ENCODE measurements at places on chromosomes 12 and 14. TPM values are rescaled to one million over a fixed set of nuclear protein-coding genes. Genes with fewer than 3 reads are reported as not detected.

GRCh38 chr12:99043319-99043914, 398.3 kb downstream of the APAF1 start:
- DNase-seq: peak; percentile 67

GRCh38 chr14:22541721-22542120, 47.3 kb downstream of the DAD1 start:
- no peak for DNase-seq

GRCh38 chr14:71320734-71321573, 413.7 kb downstream of the PCNX1 start:
- peak; percentile 65 for DNase-seq

GRCh38 chr12:107783406-107784376, 9.2 kb downstream of the ASCL4 start:
- DNase-seq: no peak

DNA sequence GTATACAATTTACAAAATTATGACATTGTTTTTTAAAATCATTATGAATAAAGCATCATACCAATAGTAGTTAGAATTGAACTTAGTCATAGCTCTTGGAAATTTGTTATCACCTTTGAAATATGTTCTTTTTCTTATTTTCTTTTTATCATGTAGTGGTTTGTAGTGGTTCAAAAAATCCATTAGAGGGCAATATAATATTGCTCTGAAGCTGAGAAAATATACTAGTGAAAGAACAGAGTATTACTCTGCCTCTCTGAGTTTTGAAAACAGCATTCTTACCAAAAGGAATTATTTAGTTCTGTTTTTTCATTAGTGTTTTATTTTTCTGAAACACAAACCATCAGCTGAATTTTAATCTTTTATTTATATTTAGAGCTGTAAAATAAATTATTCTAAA, 76.2 kb downstream of the PDZRN4 start:
- DNase-seq: no peak

GRCh38 chr12:132307976-132308852, 21.2 kb downstream of the GALNT9 start:
- DNase-seq: peak; percentile 13

DNA sequence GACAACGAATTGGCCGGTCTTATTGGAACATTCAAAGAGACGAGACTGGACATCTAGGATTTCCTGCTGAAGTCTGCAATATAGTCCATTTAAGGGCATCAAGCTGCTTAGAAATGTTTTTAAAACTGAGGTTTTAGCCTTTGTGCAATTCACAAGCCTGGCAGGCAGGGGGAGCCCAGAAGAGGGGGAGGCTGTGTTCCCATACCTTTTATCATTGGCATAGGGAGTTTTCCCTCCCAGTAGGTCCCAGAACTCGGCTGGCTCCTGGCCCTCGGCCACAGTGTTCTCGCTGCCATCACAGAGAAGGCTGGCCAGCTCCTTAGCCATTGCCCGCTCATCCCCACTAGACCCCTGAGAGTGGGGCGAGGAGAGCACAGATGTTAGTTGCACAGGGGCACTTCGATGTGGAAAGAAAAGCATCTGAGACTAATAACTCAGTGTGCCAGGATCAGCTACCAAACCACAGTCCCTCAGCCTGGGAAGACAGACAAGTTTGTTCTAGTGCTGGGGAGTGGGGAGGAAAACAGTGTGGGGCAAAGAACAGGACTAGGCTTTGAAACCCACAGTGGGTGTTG, 15.1 kb downstream of the AVIL start:
- DNase-seq: peak; percentile 45

DNA sequence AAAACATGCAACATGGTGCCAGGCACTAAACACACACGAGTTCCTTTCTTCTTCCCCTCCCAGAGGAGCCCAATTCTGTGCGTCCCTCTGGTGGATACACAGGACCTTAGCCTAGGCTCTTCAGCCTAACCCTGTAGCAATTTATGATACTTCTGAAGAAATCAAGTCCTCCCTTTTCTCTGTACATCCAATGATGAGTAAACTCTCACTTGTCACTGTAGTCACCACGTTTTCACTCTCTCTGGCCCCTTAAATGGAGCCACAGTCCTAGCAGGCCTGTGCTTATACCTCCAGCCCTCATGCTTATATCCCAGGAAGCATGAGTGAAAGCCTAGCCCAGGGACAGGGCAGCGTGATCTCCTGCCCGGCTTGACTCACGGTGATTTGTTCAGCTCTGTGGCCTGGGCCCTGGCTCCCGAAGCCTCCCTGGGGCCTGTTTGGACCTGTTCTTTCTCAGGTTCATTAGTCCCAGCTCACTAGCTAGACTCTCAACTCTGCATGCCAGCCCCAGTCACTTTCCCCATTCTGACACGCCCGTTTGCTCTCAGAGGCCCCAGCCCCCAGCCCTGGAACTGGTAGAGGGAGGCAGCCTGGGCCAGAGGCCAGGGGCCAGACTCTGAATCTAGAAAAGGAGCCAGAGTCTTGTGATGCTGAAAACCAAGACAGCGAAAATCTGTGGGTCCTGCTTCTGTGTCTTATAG, 24.1 kb upstream of the PLEKHG3 start:
- DNase-seq: peak; percentile 29

DNA sequence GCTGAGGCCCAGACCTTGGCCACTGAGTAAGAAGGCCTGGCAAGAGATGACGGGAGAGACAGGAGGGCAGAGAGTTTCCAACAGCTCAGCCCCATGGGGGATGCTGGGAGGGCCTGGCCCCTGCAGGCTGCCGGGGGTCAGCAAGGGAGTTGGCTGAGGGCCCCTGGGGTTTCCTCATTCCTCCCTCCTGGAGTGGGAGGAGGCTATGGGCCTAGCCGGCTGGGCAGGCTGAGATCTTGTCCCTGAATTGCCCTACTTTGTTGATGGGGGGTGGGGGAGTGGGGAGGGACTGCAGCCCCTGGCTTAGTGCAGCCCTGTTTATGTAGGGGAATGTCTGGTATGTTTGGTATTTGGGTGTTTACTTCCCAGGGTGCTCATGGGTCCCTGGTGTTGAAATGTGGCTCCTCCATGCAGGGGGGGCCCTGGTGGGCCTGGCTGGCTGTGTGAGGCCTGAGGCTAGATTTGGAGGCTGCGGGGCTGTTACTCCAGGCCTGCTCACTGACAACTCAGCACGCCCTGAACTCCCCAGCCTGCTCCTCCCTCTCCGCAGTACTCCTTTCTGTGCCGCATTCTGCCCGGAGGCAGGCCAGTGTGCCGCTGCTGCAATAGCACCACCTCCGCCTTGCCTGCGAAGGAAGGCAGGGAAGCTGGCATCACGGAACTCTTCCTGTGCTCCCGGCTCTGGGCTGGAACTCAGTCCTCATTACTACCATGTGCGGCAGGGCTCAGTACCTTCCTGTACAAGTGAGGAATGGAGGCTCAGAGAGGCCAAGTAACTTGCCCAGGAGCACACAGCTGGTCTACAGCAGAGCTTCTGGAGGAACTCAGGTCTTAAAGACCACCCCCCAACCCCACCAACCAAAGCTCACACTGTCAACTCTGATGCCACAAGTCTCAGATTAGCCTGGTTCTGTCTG, 25.3 kb downstream of the JDP2 start:
- DNase-seq: peak; percentile 72

DNA sequence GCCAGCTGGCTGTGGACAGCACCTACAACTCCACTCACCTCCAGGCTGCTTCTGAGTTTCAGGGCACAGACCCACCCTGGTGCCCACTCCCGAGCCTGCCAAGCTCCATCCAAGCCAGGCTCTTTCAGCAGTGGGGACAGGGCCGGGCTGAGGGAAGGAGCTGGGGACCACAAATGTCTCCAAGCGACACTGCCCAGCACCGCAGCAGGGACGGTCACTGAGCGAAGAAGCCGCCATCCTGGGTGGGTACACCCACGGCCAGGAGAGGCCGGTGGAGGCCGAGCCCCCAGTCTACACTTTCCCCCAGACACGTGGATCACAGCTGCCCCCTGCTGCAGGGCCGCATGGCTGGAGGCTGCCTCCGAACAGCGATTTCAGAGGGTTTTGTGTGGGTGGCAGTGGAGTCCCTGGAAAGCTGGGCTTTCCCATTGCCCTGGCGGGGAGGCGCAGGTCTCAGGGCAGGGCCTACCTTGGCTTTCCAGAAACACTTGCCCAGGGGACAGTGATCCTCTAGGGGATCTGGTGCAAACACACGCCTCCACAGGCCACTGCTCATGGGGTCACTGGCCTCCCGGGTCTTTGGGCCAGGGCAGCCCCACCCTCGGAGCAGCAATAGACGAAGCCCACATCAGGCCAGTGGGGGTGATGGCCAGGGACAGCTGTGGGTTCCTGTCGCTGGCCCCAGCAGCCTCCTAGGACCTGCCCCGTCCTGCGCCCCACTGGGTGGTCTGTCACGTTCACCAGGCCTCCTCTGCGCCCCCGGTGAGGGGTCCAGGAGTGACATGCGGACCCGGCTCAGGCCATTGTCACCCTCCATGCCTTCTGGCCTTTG, 1.2 kb upstream of the GPR132 start:
- no peak for DNase-seq

GRCh38 chr12:50402264-50403000, 1.7 kb downstream of the LARP4 start:
- no peak for DNase-seq

- DNase-seq: no peak
Measured at GRCh38 chr12:118307069-118307954, 65.4 kb downstream of the TAOK3 start.

- no peak for DNase-seq
Measured at GRCh38 chr12:32397696-32398095, 1.7 kb upstream of the FGD4 start.

- DNase-seq: no peak
Measured at GRCh38 chr12:118436002-118436730, 59.8 kb downstream of the SUDS3 start.

DNA sequence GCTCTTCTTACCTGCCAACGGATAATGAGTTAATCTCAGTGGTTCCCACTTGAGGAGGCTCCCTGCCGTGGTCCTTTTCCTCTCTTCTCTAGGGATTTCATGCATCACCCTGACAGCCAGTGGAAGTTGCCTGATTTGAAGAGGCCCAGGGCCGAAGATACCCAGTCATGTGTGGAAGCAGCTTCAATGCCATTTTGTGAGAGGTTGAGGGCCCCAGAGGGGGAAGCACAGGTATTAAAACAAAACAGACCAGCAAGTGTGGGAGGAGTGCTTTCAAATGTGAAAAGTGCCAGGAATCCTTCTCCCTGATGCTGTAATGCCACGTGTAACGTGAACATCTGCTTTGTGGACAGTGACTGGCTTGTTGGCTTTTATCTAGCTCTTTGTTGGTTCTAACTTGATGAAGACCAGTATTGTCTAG, 1.5 kb downstream of the TCP11L2 start:
- DNase-seq: no peak

DNA sequence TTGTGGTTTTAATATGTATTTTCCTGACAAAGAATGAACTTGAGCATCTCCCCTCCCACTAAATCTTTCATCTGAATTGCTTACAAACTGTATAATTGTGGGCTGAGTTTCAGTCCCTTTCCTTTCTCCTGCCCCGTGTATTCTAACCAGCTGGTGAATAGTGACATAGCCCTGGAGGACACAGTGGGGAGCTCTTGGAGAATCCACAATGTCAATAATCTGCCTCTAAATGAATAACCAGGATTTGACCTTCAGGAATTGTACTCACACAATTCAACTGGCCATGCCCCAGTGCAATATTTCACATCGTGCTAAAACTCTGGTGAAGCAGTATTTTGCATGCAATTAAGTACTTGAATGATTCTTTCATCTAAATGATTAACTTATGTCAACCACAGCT, 177.2 kb downstream of the C12orf42 start:
- no peak for DNase-seq

- no peak for DNase-seq
Measured at GRCh38 chr12:23855813-23856212, 93.7 kb downstream of the SOX5 start.

DNA sequence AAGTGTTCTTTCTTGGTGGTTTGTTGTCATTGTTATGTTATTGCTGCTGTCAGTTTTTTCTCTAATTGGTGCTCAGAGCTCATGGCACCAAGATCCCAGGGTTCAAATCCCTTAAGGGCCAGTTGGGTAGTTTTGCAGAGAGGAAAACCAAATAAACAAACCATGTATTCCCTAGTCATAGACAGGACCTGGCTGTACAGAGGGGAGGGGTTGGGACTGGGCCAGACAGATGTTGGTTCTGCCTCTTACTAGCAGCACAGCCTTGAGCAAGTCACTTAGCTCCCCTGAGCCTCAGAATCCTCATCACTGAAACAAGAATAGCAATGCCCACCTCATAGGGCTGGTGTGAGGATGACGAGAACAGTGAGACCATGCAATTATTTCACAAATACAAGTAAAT, 53.4 kb downstream of the LTBP2 start:
- no peak for DNase-seq

- no peak for DNase-seq
Measured at GRCh38 chr14:21880918-21881317, 207.3 kb upstream of the OR4E1 start.

- DNase-seq: no peak
Measured at GRCh38 chr14:62162998-62163589, 400.9 kb downstream of the SNAPC1 start.

- no peak for DNase-seq
Measured at GRCh38 chr12:111211910-111212757, 156.8 kb downstream of the PHETA1 start.

DNA sequence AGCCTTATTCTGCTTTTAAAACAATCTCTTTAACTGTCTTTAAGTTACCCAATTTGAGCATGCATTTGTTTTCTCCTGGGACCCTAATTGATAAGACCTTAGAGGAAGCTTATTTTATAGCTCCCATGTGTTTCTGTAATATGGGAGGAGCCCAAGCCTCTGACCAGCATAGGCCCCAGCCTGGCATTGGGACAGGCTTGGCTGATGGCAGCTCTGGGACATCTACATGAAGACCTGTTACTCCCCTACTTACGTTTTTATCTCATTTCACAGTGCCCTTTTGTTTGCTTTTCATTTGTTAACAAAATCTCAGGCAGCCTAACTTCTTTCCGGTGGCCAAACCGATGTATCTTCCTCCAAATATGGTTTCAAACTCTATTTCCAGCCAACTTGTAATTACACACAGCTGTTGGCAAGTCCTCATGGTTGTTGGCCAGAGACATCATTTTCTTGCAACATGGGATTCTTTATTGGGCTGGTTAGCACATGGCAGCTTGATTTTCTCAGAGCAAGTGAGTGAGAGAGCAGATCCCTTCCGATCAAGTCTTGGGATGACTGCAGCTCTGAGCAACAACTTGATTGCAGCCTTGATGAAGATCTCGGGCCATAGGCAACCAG, 1117.5 kb downstream of the AACS start:
- DNase-seq: no peak

The KRT72 gene
- not detected for total RNA-seq

The EMP1 gene
- 304 TPM for total RNA-seq

The CMA1 gene
- 5.2 TPM for total RNA-seq

The CHGA gene
- total RNA-seq: not detected

The AKAP6 gene
- total RNA-seq: 111 TPM

The PALS1 gene
- 13.7 TPM for total RNA-seq

The MMP17 gene
- total RNA-seq: 1.7 TPM

The JPH4 gene
- 0.24 TPM for total RNA-seq

The SLCO1C1 gene
- total RNA-seq: 2.0 TPM

The LBHD2 gene
- not detected for total RNA-seq

The RPS26 gene
- 28.5 TPM for total RNA-seq

The INSM2 gene
- not detected for total RNA-seq

The LPCAT3 gene
- total RNA-seq: 29.4 TPM
